ENCODE measurements at places on chromosomes 12 and 14. TPM values are rescaled to one million over a fixed set of nuclear protein-coding genes. Genes with fewer than 3 reads are reported as not detected.

- no peak overlapping the region for H3K4me3 ChIP-seq
- H3K27me3 ChIP-seq: no peaks in the 10 kb centered on the region
These were observed 54.9 kb upstream of the HIF1A start for GRCh38 chr14:61640158-61641136.

DNA sequence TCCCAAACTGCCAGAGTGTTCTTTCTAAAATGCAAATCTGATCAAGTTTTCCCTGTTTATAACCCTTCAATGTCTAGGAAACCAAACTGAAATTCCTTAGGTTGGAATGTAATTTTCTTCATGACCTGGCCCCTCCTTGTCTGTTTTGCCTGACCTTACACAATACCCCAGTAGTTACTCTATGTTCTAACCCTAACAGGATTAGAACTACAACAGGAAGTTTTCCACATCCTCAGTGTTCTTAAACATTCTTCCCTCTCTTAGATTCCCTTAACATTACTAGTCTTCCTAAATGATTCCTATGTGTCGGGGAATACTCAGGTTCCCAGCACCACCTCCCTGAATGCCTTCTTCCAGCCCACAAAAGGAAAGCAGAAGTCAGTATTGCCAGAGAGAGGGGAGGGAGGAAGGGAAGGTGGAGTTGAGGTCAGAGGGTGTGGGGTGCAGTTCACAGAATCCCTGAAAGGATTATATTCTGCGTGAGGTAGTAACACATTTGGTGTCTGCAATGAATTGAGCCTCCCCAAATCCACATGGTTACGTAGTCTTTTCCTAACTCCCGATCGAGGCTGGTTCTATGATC is 72.6 kb downstream of the BBS10 start:
- no peak overlapping the region for H3K4me3 ChIP-seq
- no peak overlapping the region for H3K27ac ChIP-seq
- H3K4me1 ChIP-seq: peaks cover 50% of the 10 kb centered on the region
- no peaks in the 10 kb centered on the region for H3K27me3 ChIP-seq

- H3K4me1 ChIP-seq: peaks cover 70% of the 10 kb centered on the region
- H3K27me3 ChIP-seq: no peaks in the 10 kb centered on the region
- DNase-seq: no peak
- H3K4me3 ChIP-seq: no peak overlapping the region
These were observed 20.9 kb downstream of the ACVR1B start for GRCh38 chr12:51972422-51972812.

DNA sequence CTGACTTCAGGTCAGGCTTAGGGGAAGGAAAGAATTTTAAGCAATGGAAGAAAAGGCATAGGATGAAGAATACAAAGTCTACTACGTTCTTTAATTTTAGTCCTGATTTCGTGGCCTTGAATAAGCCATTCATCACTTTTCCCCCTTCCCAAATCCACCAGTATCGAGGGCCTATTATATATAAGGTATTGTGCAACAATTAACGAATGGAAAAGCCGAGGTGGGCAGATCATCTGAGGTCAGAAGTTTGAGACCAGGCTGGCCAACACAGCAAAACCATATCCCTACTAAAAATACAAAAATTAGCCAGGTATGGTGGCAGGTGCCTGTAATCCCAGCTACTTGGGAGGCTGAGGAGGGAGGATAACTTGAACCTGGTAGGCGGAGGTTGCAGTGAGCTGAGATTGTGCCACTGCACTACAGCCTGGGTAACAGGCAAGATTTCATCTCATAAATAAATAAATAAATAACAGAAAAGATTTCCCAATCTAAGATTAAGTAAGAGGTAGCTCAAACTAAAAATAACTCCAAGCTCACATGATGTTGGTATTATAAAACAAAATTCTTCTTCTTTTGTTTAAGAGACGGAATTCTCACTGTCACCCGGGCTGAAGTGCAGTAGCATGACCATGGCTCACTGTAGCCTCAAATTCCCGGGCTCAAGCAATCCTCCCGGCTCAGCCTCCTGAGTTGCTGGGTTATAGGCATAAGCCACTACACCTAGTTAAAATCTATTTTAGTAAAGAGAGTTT is 58.3 kb upstream of the NR2C1 start:
- H3K27me3 ChIP-seq: no peaks in the 10 kb centered on the region
- H3K27ac ChIP-seq: no peak overlapping the region
- H3K4me3 ChIP-seq: no peak overlapping the region

DNA sequence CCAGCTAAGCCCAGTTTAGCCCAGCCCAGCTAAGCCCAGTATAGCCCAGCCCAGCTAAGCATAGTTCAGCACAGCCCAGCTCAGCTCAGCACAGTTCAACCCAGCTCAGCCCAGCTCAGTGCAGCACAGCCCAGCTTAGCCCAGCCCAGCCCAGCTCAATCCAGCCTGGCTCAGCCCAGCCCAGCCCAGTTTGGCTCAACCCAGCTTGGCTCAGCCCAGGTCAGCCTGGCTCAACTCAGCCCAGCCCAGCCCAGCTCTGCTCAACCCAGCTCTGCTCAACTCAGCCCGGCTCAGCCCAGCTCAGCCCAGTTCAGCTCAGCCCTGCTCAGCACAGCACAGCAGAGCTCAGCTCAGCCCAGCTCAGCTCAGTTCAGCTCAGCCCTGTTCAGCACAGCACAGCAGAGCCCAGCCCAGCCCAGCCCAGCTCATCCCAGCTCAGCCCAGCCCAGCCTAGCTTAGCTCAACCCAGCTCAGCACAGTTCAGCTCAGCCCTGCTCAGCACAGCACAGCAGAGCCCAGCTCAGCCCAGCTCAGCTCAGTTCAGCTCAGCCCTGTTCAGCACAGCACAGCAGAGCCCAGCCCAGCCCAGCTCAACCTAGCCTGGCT is 330.9 kb downstream of the TMEM121 start:
- H3K4me1 ChIP-seq: no peaks in the 10 kb centered on the region
- no peaks in the 10 kb centered on the region for H3K36me3 ChIP-seq
- DNase-seq: no peak
- H3K27ac ChIP-seq: no peak overlapping the region

- H3K4me1 ChIP-seq: no peaks in the 10 kb centered on the region
- no peak overlapping the region for H3K27ac ChIP-seq
- H3K36me3 ChIP-seq: no peaks in the 10 kb centered on the region
- H3K4me3 ChIP-seq: no peak overlapping the region
- H3K27me3 ChIP-seq: no peaks in the 10 kb centered on the region
These were observed 314.4 kb downstream of the GALC start for GRCh38 chr14:87678624-87679023.

DNA sequence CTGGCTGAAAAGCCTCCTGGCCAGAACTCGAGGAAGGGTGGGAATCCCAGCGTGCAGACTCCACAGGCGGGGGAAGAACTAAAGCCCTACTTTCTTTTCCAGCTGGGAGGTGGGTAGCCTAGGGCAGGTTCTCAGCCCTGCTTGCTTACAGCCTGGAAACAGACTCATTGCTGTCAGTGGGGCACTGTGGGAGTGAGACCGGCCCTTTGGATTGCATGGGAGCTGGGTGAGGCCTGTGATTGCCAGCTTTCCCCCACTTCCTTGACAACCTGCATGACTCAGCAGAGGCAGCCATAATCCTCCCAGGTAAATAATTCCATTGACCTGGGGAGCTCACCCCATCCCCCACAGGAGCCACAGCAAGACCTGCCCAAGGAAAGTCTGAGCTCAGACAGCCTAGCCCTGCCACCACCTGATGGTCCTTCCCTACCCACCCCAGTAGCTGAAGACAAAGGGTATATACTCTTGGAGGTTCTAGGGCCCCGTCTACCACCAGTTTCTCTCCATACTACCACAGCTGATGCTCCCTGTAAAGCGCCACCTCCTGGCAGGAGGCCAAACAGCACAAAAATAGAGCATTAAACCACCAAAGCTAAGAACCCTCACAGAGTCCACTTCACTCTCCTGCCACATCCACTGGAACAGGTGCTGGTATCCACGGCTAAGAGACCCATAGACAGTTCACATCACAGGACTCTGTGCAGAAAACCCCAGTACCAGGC is 294.1 kb downstream of the SEC23A start:
- no peaks in the 10 kb centered on the region for H3K36me3 ChIP-seq
- no peak overlapping the region for H3K27ac ChIP-seq
- H3K27me3 ChIP-seq: no peaks in the 10 kb centered on the region
- H3K4me3 ChIP-seq: no peak overlapping the region
- no peaks in the 10 kb centered on the region for H3K4me1 ChIP-seq
- DNase-seq: no peak

- DNase-seq: no peak
- no peaks in the 10 kb centered on the region for H3K36me3 ChIP-seq
- no peaks in the 10 kb centered on the region for H3K4me1 ChIP-seq
- no peak overlapping the region for H3K27ac ChIP-seq
- peaks cover 3% of the 10 kb centered on the region for H3K27me3 ChIP-seq
- no peak overlapping the region for H3K4me3 ChIP-seq
These were observed 171.2 kb upstream of the EGLN3 start for GRCh38 chr14:34122081-34122480.

GRCh38 chr14:55426891-55427290 is 13.5 kb downstream of the TBPL2 start:
- no peak overlapping the region for H3K4me3 ChIP-seq
- H3K27ac ChIP-seq: no peak overlapping the region
- H3K4me1 ChIP-seq: no peaks in the 10 kb centered on the region
- no peaks in the 10 kb centered on the region for H3K36me3 ChIP-seq
- peaks cover 5% of the 10 kb centered on the region for H3K27me3 ChIP-seq

DNA sequence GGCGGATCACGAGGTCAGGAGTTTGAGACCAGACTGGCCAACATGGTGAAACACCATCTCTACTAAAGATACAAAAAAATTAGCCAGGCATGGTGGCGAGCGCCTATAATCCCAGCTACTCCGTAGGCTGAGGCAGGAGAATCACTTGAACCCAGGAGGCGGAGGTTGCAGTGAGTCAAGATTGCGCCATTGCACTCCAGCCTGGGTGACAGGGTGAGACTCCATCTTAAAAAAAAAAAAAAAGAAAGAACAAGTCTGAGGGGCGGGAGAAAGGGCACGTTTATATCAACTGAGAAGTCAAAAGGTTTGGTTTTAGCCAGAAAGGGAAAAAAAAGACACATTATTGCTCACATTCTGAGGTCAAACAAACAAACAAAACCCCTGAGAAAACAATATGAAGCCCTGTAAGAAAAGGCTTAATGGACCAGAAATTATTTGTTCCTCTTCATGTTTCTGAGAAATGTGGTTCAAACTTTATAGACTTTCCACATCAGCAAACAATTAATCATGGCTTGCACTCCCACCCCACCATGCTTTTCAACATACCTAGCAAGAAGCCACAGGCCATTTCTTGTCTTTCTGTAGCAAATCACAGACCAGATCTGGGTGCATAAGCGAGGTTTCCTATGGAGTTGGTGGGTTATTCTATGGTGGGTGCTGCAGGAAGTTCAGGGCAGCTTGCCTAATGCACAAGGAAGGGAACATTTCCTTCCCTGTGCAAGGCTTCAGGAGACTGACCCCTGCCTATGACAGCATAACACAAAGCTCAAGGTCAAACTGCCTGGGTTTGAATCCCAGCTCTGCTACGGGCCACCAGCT is 80.1 kb downstream of the SSPN start:
- H3K4me1 ChIP-seq: peaks cover 43% of the 10 kb centered on the region
- no peaks in the 10 kb centered on the region for H3K27me3 ChIP-seq
- no peak overlapping the region for H3K4me3 ChIP-seq
- H3K36me3 ChIP-seq: no peaks in the 10 kb centered on the region

DNA sequence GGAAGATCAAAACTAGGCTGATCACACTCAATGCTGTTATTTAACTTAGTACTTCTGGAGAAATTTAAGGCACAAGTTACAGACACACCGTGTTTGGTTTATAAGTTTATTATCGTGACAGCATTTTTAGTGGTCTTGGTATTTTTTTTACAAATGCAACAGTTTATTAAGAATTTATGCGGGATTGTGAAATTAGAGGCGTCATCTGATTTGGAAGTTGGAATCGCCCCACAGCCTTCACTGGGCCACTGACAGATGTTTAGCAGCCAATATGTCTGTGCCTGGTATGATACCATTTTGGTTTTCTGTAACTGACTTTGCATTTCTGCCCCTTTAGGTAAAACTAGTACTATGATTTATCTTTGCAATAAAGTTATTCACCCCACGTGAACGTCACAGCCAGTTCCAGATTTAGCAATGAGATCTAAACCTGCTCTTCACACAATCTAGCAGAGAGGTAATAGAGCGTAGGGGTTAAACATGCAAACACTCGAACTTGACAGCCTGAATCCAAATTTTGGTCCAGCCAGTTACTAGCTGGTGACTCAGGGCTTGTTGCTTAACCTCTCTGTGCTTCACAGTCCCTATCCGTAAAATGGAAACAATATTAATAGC is 73.2 kb upstream of the SSTR1 start:
- H3K27ac ChIP-seq: no peak overlapping the region
- no peak overlapping the region for H3K4me3 ChIP-seq
- no peaks in the 10 kb centered on the region for H3K27me3 ChIP-seq
- H3K36me3 ChIP-seq: no peaks in the 10 kb centered on the region
- DNase-seq: no peak

DNA sequence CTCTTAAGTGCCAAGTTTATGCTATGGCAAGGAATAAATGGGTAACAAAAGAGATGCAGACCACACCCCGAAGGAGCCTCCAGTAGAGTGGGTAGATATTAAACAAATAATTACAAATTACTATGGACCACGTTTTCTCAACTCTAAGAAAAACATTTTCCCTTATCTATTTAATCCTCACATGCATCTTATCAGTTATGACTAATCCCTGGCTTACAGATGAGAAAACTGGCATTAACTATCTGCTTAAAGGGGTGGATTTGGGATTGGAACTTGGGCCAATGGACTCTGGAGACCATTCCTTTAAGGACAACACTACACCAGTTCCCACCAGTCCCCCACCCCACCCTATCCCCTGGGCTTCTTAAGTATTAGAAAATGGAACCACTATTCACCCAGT is 26.3 kb downstream of the PPM1H start:
- no peak overlapping the region for H3K27ac ChIP-seq
- DNase-seq: no peak
- no peaks in the 10 kb centered on the region for H3K4me1 ChIP-seq
- no peak overlapping the region for H3K4me3 ChIP-seq

DNA sequence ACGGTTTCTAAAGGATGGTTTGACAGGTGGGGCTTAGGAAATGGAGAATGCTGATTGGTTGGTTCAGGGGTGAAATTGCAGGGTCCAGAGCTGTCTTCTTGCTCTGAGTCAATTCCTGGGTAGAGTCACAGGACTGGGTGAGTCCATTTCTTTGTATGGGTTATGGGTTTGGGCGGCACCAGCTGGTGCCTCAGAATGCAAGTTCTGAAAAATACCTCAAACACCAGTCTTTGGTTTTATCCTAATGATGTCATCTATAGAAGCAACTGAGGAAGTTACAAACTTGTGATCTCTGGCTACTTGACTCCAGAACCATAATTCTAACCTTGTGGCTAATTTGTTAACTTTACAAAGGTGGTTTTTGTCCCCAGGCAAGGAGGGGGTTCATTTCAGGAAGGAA is 47.6 kb upstream of the EIF5 start:
- DNase-seq: no peak
- peaks cover 33% of the 10 kb centered on the region for H3K27me3 ChIP-seq
- no peak overlapping the region for H3K4me3 ChIP-seq

GRCh38 chr12:91289906-91290305 is 107.3 kb upstream of the DCN start:
- DNase-seq: no peak
- H3K4me3 ChIP-seq: no peak overlapping the region
- H3K4me1 ChIP-seq: no peaks in the 10 kb centered on the region

The VWF gene
- total RNA-seq: 0.23 TPM

The SRRM4 gene
- total RNA-seq: 0.46 TPM

The INSM2 gene
- not detected for total RNA-seq

The KRT79 gene
- total RNA-seq: 0.82 TPM

The ARID2 gene
- 23.2 TPM for total RNA-seq

The BRMS1L gene
- total RNA-seq: 9.6 TPM

The DHRS2 gene
- total RNA-seq: 2.1 TPM

The P2RX2 gene
- not detected for total RNA-seq

All from astrocyte (in vitro differentiated cells and primary cell).